ENCODE measurements at places on chromosomes 1 and 21.

GRCh38 chr1:93448983-93449804, 1.3 kb downstream of the FNBP1L start:
- no peak for DNase-seq

DNA sequence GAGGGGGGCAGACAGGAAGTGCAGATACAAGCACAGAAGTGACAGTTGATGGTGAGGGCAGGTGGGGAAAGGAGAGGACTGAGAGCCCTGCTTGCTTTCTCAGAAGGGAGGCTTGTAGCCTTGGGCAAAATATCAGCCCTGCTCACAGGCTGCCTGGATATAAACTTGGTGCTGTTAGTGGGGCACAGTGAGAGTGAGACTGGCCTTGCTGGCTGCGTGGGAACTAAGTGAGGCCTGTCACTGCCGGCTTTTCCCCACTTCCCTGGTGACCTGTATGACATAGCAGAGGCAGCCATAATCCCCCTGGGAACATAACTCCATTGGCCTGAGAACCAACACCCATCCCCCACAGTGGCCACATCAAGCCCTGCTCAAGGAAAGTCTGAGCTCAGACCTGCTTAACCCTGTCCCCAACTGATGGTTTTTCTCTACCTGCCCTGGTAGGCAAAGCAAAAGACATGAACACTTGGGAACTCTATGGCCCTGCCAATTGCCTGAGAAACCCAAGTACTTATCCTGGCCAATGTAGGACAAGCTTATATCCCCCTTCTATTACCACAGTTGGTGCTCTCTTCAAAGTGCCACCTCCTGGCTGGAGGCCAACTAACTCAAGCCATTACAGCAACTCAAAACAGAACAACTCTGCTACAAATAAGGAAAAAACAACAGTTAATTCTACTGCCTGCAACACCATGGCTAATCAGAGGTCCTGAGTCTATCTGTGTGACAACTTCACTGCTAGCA, 472.7 kb downstream of the PLPP3 start:
- no peak for DNase-seq

DNA sequence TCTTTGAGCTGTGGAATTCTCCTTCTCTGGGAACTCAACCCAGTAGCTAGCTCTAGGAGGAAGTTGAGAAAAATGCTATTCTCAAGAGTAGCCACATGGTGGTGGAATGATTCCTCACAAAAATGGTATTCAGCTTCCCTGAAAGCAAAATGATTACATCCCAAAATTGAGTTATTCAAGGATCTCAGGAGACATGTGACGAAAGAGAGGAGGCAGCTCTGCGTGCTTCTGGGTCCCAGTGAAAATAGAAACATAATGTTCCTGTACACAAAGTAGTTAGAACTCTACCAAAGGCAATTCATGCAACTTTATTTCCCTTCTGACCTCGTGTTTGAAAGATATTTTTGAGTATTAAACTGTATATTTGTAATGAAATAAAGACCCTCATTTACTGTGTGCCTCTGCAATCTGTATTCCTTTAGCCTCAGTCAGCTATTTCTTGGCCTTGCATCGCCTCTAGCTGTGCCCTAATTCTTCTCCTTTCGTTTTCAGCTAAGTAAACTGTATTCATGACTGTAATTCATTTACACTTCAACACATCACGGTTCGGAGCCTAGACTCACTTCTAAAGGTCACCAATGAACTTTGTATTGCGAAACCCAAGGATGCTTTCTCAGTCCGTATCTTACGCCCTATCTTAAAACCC, 167.3 kb downstream of the FASLG start:
- DNase-seq, result no peak

- DNase-seq, result no peak
Observed at GRCh38 chr1:114152089-114152507, 1.6 kb downstream of the SYT6 start.

DNA sequence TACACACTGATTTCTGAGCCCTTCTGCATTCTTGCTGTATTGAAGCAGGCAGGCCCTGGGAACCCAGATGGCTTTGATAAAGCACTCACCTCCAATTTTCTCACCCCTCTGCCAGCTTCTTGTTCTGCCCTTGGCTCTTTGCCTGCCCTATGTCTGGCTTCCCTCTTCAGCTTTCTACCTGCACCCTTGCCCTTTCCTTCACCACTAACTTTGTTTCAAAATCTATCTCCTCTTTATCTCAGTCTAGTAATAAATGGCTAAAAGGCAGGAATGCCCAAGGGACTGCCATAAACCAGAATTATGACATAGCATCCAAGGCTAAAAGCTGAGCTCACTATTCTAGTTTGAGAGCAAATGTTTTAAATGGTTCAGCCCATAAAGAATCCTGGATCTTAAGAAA, 178.7 kb downstream of the TNR start:
- no peak for DNase-seq

GRCh38 chr1:39854738-39855137, 28.6 kb downstream of the TRIT1 start:
- DNase-seq, result no peak

- no peak for DNase-seq
Observed at GRCh38 chr1:15952317-15953258, 23.3 kb downstream of the ZBTB17 start.

DNA sequence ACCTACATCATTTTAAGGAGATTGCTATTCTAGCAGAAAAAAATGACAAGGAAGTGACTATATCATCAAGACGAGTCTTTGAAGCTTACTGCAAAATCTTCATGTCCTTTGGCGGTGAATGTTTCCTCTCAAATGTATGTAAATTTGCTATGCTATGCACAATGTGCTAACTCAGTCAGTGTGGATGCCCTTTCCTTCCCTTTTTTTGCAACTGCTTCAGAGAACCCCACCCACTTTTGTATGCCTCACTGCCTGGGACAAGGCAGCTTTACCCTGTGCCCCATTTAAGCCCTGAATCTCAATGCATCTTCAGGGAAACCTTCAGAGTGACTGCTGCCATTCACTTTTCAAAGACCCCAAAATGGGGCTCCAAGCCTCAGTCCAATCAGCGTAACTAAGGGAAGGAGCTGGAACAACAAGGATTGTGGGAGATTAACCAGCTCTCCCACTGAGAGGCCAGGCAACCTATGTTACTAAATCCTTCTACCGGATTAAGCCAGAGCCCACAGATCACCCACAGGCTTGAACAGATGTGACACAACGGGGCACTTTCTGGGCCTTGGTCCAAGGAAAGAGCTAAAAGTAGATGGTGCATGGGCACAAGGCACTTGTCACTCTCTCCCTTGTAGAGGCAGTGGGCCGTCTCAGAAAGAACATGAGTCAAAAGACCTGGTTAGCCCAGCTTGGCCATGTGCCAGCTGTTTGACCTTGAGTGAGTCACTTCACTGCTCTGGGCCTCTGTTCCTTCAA, 154.4 kb downstream of the PLPP3 start:
- DNase-seq, result no peak

DNA sequence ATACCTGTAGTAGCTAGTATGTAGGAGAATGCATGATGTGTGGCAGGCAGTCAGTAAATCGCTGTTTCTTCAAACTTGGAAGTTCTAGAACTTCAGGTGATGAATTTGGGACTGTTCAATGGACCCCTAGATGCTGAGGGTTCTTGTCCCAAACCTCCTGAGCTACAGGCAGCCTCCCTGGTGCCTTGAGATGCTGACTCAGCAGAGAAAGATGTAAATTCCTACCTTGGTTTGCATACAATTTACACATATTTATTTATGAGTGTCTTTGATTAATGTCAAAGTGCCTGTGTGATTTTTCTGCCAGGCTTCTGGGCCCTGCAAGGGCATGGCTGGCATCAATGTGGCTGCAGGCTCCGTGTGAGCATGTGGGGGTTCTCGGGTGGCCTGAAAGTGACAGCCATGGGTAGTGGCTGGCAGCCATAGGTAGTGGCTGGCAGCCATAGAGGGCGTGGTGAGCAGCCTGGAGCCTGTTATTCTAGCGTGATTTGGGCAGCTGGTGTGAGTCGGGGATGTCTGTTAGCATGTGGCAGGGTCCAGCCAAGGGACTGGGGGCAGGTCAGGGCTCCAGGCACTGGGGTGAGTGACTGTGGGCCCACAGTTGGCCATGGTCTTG, 13.2 kb upstream of the POU3F1 start:
- no peak for DNase-seq

- DNase-seq, result no peak
Observed at GRCh38 chr21:40158366-40158765, 291.1 kb downstream of the PCP4 start.

DNA sequence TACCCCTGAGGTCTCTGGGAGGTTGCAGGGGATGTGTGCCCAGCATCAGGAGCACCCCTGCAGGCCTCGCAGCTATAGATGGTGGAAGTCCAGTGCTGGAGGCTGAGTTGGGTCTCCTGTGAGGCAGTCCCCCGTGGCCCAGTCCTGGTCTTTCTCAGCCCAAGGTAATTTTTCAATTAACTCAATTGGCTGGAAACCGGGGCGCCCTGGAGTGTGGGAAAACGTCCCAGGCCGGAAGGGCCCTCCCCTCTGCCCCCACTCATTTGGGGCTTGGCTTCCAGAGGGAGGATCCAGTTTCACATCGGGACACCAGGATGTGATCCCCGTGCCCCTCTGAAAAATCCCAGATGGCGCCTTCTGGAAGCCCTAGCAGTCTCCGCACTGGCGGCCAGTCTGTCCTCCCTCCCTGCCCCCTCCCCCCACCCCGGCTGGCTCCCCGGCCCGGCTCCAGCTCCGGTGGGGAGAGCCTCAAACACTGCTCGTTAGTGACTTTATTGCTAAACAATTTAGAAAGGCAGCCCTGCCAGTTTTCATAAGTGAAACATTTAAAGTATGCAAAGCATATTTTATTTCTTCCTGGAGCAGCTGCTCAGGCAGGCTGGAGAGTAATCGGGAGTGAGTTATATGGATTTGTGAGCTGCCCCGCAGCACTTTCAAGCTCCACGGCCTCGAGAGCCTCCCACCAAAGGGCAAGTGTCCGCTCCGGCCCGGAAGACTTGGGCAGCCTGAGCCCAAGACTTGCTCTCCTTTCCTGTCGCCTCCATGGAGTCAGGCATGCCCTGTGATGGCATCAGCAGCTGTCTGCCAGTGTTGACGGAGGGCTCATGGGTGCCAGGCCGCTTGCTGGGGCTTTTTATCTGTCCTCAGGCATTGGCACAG, 208.2 kb upstream of the TMEM51 start:
- DNase-seq, result no peak

- no peak for DNase-seq
Observed at GRCh38 chr1:8456308-8456912, 138.5 kb downstream of the SLC45A1 start.

DNA sequence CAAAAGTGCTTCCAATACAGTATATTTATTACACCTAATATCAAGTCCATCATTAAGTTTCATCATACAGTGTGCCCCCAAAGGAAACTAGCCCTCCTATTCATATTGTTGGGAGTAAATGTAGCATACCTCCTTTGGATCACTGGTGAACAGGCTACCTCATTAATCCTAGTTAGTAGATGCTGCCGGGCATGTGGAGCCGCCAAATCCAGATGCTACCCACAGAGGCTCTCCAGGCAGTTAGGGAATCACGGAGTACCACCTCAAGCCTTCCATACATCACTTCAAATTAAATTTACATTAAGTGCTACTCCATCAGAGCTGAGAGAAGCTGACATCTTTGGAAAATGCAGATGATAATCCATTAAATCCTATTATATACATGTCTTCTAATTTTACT, 121.7 kb upstream of the FOXD3 start:
- DNase-seq, result no peak

GRCh38 chr1:21663248-21663950, 5.8 kb downstream of the RAP1GAP start:
- DNase-seq, result no peak

DNA sequence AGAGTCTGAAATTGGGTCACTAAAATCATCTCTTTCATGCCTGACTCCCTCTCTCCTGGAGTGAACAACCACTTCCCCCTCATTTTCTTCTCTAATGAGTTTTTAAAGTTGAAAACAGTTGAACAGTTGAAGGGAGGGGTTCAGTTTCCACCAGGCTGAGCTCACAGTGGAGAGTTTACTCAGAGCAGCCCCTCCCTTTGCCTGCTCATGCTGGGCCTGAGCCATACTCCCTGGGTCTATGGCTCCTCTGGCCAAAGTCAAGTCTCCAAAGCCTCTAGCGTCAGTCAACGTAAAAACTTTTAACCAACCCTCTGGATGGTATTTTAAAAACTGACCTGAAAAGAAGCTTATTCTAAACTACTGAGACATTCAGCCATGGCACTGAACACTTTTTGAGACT, 100.8 kb upstream of the RNPC3 start:
- DNase-seq, result no peak

GRCh38 chr1:227946624-227947385, 927 bp downstream of the WNT9A start:
- DNase-seq, result no peak

DNA sequence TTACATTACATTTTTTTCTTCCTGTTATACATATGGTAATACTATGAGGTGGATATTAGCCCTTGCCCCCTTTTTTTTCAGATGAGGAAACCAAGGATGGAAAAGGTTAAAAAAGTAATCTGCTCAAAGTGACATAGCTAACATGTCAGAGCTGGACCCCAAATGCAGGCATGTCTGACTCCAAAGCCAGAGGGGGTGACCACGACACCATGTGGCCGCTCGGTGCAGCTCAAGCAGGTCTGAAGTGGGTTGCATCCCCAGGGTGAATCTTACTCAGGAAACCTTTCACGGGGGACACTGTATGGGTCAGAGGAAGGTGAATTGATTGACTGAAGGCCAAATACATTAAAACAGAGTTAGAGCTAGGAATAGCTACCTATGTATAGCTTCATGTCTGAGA, 34.8 kb downstream of the CD34 start:
- DNase-seq, result no peak

GRCh38 chr1:43493661-43494450, 36.8 kb upstream of the PTPRF start:
- no peak for DNase-seq

DNA sequence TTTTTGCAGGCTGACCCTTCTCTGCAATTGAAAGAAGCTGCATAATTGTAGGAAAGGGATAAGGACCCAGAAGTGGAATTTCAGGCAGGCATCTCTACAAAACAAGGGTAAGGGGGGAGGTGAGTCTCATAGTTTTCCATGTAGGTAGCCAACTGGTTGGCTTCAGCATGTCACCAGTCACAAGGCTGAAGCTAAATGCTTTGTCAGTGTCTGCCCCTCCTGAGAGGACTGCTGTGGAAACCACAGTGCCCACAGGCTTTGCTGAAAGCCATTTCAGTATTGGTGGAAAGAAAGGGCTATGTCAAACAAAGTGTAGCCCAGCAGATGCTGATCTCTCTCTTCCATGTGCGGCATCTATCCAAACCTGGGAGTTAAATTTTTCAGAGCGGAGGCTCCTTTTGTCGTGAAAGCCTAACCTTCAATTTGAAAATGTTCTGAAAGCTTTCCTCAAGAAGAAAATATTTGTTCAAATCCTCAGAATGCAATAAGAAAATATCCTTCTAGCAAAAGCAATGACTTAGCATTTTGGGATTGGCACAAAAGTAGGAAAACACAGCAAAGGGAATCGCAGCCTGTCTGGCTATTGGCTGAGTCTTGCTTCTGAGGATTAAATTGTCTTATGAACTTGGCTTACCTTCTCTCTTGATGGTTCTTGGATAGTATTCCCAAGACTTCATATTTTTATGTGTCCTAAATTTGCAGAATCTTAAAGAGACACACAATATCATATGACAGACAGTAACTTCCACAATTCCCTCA, 591.7 kb downstream of the PLPP3 start:
- DNase-seq, result no peak

GRCh38 chr21:17911628-17912027, 92.5 kb upstream of the C21orf91 start:
- DNase-seq, result no peak

- DNase-seq, result no peak
Observed at GRCh38 chr1:19254416-19254815, 2.8 kb downstream of the MRTO4 start.
